ENCODE measurements at places on chromosomes 1 and 21.

DNA sequence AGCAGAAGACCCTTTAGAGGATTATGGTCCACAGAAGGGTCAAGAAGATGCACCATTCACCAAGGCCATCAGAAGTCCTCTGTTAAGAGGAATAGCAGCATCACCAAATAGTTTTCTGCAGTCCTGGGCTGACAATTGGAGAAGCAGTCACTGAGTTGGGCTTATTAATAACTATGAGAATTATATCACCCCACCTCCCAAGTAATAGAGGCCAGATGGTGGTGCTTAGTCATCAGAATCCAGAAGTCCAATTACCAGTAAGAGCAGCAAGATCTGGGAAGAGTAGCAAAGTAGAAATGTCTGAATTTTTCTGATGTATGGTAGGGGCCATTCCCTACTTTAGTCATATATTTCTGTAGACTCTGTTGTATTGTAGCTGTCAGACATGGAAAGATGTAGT, 6.1 kb upstream of the PSMA5 start:
- DNase-seq: no peak

DNA sequence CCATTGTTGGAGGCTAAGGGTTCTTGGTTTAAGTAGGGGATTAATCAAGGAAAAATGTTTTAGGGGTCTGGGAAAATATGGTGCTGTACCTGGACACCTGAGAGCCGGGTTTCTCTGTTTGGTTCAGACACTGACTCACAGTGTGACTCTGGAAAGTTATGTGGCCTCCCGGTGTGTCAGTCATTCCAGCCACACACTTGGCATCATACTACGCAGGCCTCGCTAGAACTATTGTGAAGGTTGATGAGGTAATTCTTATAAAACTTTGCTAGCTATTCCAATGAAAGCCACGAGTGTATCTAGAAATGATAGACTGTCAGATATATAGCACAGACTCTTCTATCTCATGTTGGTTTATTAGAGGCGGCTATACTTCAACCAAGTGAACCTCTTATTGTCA, 4.8 kb upstream of the CAMSAP2 start:
- DNase-seq: no peak

DNA sequence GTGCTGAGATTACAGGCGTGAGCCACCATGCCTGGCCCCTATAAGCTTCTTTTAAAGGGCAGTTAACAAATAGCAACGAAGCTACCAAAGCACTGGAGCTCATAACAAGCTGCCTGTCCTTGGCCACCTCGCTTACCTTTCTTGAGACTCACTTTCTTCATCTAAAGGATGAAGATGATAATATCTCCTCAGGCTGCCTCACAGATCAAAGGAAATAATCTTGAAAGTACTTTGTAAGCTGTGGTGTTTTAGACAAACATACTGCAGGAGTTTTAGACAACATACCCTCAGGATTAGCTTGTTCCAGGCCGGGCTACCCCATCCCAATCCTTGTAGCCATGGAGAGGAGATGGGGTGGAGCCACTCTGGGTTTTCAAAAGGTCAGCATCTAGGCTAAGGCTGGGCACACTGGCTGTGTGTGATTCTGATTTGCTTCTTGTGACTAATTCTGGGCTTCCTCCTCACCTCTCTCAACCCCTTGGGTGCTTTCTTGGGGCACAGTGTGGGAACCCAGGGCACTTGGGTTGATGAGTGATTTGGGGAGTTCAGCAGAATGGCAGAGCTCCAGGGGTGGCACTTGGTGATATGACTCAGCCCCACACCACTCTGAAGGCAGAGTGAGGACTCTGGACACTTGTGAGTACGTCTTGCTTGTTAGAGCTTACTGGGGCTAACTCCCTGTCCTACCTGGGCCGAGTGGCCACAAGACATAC, 5.2 kb downstream of the GPR25 start:
- DNase-seq: no peak

DNA sequence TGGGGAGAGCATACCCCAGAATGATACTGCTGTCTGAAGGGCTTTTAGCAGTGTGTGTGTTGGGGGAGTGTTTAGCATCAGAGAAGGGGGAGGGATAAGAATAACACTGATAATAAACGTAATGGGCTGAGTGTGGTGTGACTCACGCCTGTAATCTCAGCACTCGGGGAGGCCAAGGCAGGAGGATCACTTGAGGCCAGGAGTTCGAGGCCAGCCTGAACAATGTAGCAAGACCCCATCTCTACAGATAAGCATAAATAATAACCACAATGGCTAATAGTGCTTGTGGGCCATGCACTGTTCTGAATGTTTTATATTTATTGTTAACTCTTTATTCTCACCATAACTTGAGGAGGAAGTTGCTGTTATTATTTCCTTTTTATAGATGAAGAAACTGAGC, 2.6 kb upstream of the LEFTY2 start:
- DNase-seq: no peak

- DNase-seq: no peak
These were observed 468.7 kb upstream of the B3GALT2 start for GRCh38 chr1:193654951-193655735.

Measured in amniotic stem cell (primary cell).